H4 (cell line): ENCODE measurements at places on chromosomes 1 and 21. TPM values are rescaled to one million over a fixed set of nuclear protein-coding genes. Genes with fewer than 3 reads are reported as not detected.
A peak's percentile ranks its signal among the peaks of the same experiment; 100 is the strongest.

The CADM3 gene
- 6.4 and 10.1 TPM in 2 replicates for total RNA-seq

The FAM72C gene
- total RNA-seq: 1.1 and 5.2 TPM in 2 replicates

The IVL gene
- total RNA-seq: not detected in 2 replicates

The CELA3B gene
- total RNA-seq: not detected in 2 replicates

The SELENOF gene
- 140 and 223 TPM in 2 replicates for total RNA-seq

The CFAP298 gene
- 52.7 and 68.3 TPM in 2 replicates for total RNA-seq

The AMPD1 gene
- total RNA-seq: not detected in 2 replicates

- peak; percentile 57 for DNase-seq
Measured at GRCh38 chr1:100699744-100700143, 19.8 kb upstream of the VCAM1 start.

GRCh38 chr1:33825506-33825905, 38.4 kb upstream of the HMGB4 start:
- no peak for DNase-seq

- no peak for DNase-seq
Measured at GRCh38 chr1:95889400-95889799, 655.4 kb downstream of the RWDD3 start.

DNA sequence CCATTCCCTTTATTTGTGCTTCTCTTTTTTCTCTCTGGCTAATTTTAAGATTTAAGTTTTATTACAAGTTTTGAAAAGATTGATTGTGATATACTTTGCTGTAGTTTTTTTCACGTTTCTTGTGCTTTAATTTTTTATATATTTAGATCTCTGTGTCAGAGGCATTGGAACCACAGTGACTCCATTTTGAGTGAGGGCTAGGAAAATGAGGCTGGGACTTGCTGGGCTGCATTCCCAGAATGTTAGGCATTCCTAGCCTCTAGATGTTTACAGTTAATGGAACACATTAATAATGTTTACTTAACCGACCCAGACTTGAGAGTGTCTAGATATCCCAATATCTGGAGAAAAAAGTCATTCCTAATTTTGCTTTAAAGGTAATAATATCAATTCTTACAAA, 939.4 kb downstream of the BRINP3 start:
- DNase-seq: no peak

DNA sequence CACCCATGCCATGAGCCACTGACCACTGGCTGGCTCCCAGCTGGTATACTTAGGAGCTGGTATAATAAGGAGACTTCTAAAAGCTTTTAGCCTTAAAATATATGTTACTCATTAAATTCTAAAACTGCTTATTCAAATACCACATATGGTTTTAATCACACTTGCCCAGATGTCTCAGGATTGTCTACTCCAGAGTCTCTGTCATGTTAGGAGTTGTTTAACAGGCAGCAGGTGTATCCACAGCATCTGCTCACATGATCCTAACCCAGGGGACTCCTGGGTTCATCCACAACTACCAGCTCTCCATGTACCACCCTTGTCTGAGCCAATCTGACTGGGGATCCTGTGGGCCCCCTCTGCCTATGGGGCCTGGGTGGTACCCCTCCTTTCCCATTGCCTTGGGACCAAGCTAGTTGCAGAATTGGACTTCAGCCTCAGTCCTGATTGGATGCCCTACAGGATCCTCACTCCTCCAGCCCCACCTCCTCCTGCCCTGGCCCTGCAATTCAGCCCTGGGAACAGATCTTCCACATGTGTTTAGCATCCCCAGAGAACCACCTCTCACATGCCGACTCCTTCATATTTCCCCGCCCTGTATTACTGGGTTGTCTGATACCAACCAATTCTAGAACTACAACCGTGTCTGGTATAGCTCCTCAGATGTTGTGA, 61.3 kb downstream of the BCAR3 start:
- DNase-seq: no peak

- DNase-seq: no peak
Measured at GRCh38 chr1:167820684-167821355, 93.1 kb downstream of the ADCY10 start.

- DNase-seq: no peak
Measured at GRCh38 chr1:209483691-209484090, 99.8 kb upstream of the CAMK1G start.

DNA sequence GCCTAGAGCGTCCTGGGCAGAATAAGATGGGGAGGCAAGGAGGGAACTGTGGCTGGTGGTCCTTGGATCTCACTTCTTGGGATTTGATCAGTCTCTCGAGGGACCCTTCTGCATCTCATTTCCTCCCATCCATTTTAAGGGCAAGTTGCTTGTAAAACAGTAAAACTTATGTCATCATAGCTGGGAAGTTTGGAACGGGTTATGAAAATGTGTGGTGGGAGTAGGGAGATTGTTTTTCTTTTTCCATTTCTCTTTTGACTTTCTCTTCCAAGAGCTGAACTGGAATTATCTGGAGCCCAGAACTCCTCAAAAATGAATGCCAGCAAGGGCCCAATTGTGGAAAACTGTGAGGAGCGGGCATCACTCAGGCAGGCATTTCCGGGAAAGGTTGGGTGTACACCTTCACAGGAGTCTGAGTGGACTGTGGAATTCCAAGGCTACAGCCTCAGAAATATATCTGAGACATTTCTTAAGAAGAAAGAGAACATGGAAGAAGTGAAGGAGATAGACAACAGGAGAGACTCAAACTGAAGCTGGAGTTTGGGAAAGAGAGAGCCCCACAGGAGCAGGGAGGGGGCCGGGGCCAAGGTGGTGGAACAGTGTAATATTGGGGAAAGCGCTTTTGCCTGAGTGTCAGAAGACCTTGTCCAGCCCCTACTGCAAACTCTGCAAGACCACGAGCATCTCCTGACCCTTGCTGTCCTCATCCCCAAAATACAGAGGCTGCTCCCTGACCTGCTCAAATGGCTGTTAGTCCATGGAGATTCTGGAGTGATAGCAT, 185.1 kb downstream of the FOXD2 start:
- DNase-seq: no peak

DNA sequence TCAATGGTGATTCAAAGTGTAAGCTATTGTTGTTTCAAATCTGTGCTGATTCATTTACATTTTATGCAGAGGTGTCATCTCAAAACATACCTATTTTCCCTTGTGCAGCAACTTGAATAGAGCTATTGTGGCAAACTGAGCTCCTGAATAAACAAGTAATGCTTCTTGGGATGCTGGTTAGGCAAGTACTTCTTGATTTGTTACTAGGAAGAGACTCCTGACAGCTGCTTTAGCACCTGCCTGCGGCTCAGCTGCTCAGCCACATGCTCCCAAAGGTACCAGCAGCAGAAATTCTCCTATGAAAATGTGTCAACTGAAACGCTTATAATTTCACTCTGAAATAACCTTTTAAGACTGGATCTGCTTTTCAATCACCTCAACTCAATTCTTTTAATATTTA, 352.3 kb downstream of the RYR2 start:
- no peak for DNase-seq

GRCh38 chr21:35048183-35048601, 910 bp downstream of the RUNX1 start:
- peak; percentile 57 for DNase-seq

GRCh38 chr1:169138866-169139670, 32.6 kb downstream of the ATP1B1 start:
- no peak for DNase-seq

GRCh38 chr1:41907446-41907845, 11.3 kb downstream of the HIVEP3 start:
- DNase-seq: no peak

DNA sequence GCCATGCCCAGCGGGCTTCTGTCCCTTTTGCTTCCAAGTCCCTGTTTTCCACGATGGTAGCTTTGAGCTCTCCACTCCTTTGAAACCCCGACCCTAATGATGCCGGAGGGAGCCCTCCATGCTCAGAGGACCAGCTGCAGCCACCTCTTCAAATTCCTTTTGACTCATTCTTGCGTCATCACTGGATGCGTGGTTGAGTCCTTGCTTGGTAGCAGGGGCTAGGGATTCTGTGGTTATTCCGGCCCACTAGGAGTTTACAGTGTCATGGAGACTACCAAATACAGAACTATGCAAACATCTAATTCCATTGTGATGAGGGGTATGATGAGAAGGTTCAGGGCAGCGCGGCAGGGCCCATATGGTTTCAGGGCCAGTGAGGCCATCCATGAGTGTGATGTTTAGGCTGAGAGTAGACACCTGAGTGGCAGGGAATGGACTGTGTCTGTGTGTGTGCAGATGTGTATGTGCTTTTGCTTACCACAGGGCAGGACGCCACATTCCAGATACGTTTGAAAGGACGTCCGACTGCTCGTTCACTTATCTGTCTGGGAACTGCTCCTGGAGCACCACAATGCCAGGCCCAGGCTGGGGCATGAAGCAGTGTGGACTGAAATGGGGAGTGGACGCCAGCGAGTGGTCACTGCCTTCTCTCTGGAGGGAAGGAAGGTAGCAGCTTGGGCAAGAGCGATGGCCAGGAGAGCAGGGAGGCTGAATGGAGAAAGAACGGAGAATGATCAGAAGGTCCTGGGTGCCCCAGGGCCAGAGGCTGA, 30.4 kb upstream of the ZBTB21 start:
- DNase-seq: peak; percentile 98

- no peak for DNase-seq
Measured at GRCh38 chr1:57064379-57065140, 98.7 kb upstream of the C8B start.

GRCh38 chr1:76998582-76999223, 131.4 kb downstream of the ST6GALNAC5 start:
- no peak for DNase-seq

DNA sequence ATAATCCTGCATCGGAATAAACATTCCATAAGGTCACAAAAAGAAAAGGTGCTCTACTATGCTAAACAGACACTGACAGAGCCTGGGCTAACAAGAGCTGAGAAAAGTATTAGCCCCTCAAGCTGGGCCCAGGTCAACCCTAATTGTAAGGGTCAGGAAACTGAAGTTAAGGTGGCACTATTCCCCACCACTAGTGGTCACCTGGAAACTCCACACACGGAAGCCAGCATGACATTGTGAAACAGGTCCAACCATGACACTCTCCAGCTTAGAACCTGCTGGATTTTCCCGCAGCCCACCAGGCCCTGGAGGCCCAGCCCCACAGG, 1.2 kb downstream of the PTTG1IP start:
- DNase-seq: no peak

DNA sequence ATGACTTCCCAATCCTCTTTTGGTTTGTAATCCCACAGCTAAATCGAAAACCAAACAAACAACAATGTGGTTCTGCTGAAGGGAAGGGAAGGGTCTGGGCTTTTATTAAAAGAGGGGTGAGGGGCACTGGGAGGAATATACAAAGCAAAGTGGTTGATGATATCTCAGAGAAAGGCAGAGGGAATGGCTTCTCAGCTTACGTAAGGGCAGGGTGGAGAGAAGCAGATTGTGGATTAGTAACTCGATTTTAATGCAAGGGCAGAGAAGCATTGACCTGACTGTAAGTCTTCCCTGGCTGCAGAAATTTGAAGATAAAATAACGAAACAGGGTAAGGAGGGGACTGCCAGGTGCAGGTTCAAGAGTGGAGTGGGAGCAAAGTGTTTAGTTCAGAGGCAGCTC, 438.2 kb upstream of the LRRC7 start:
- DNase-seq: no peak

DNA sequence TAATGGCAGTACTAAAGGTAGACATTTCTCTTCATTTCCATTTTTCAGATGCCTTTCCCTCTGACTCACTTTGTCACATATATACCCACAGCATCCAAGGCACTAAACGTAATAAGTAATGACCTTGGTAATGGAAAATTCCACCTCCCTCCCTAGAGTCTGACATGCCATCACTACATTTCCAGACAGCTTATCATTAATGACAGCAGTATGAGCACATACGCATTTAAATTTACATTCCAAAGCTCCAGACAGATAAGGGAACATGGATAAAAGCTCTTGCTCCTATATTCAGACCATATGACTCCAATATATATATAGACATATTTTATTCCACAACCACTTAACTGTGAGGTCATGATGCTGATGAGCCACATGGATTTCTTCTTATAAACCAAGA, 191.7 kb upstream of the GORAB start:
- DNase-seq: no peak

- no peak for DNase-seq
Measured at GRCh38 chr21:46077674-46078101, 20.2 kb upstream of the COL6A2 start.

DNA sequence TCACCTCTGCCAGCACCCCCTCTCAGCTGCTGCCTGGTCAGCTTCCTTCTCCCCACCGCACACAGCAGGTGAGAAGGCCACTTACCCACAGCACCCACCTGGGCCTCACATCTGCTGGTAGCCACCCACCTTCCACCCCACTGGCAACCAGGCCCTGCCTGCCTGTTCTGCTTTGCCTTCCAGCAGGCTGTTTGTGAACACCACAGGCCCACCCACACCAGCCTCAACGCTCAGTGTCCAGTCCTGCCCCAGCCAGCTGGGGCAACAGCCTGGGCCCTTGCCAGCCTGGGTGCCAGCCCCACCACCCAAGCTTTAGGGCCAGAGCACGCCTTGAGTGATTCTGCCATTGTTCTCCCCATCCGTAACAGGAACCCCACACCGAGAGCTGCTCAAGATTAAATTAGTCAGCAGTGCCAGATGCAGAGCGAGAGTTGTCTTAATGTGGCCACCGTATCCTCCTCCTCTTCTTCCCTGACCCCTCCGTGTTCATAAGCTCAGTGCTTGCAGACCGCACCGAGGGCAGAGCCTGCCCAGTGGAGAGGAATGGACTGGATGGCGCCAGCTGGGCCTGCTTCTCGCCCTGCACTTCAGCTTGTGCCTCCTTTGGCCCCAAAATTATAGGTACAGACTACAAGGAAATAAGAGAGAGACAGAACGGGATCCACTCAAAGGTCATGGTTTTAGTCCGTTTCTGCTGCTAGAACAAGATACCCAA, 120.3 kb upstream of the COL6A1 start:
- DNase-seq: no peak

DNA sequence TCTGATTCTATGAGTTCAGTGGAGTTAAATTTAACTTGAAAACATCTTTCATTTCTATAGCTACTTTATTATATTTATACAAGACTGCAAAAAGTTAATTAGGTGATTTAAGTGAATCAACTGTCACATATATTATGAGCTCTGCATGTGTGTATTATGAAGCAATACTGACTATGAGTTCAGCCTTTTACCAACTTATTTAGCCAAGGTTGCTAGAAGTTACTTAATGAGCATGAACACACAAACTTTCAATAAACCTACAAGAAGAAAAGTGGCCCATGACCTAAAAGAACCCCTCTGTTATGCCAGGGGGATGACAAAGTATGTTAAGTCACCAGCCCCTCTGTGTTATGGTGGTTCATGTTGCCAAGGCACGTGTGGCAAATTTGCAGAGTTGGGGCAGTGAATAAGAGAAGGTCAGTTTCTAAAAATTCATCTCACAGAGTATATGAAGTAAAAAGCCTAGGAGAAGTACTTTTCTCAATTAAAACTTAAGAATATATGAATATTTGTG, 86.7 kb upstream of the LYPLAL1 start:
- no peak for DNase-seq
